NCI-H1092 (cell line): ENCODE measurements at places on chromosomes 2 and 18.
A peak's percentile ranks its signal among the peaks of the same experiment; 100 is the strongest.

GRCh38 chr2:41779888-41780287 lies 267.9 kb upstream of the PKDCC start:
- no peak for DNase-seq

DNA sequence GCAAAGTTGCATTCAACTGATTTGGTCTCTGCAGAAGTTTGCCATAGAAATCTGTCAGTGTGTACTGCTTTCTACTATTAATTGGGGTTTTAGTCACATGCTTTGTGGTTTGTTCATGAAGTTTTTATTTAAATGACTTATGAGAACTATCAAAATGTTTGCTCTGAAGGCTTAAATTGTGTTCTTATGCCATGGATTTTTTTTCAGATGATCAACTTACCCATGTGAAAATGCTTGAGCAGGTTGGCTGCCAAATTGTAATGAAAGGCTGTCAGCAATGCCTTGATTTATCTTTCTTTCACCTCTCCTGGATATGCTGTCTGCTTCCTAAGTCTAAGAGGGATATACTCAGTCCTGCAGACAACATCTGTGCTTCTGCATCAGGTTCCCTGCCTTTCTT lies 50.7 kb downstream of the FMNL2 start:
- no peak for DNase-seq

- no peak for DNase-seq
Observed at GRCh38 chr2:8018956-8019355, 662.9 kb upstream of the ID2 start.

GRCh38 chr2:159904127-159904958 lies 106.3 kb upstream of the CD302 start:
- no peak for DNase-seq

DNA sequence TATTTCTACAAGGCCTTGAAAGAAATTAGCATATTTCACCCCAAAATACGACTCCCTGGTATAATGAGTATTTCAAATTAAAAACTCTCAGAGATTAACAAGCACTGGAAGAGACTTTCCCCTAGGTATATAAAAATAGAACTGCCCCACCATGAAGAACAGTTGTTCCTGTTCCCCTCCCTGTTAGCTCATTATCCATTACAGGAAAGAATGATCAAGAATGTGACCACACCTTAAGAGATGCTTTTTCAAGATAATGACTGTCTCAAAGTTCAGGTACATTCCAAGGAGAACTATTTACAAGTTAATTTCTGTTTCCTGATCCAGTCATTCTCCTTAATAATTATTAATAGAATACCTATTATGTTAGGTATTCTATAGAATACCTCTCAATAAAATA lies 1220.6 kb upstream of the CDH2 start:
- no peak for DNase-seq

GRCh38 chr2:162917626-162918025 lies 79.1 kb upstream of the KCNH7 start:
- no peak for DNase-seq

- DNase-seq: no peak
Observed at GRCh38 chr18:79182047-79182713, 113.0 kb downstream of the ATP9B start.

GRCh38 chr2:48733067-48733503 lies 22.4 kb downstream of the LHCGR start:
- DNase-seq: peak; percentile 66

DNA sequence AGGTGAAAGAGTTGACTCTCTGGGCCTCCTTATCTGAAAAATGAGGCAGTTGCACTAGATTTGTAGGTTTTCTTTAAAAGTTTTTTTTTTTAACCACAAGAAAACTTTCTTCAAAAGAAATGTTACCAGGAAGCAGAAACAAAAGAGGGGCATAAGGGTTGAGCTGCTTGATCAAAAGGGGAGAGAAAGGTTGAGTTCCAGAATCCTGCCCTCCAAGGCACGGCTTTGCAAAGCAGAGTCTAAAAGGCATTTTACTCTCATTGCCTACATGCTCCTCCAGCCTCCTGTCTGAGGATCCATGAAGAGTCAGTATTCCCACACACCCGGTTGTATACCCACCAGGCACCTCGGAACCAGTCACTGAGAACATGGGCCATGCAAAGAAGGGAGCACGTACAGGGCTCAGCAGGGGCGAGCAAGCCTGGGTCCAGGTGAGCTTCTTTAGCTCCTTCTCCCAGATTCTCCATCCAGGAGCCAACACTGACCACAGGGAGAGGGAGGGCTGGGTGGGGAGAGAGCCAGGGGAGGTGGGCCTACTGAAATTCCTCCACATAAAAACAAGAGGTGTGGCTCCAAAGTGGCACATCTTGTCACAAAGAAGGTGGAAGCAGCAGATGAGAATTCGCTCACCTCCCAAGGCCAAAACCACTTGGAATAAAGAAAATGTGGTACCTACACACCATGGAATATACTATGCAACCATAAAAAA lies 116.0 kb upstream of the EPC2 start:
- DNase-seq: no peak

DNA sequence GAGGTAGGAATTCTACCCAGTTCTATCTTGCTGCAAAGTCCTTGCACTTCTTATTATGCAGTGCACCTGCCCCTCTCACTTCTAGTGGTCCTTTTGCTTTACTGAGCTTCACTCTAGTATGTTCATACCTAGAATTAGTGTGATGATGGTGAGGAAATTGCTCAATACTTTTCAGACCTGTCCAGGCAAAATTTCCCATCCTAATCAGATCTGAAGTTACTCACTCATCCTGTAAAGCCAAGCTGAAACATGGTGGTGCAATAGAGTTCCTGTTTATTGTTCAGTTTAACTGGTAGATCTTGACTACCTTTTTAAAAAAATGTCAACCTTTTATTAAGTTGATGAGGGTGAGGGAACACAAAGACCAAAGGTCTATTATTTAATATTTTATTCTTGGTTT lies 12.6 kb upstream of the FIGN start:
- no peak for DNase-seq

DNA sequence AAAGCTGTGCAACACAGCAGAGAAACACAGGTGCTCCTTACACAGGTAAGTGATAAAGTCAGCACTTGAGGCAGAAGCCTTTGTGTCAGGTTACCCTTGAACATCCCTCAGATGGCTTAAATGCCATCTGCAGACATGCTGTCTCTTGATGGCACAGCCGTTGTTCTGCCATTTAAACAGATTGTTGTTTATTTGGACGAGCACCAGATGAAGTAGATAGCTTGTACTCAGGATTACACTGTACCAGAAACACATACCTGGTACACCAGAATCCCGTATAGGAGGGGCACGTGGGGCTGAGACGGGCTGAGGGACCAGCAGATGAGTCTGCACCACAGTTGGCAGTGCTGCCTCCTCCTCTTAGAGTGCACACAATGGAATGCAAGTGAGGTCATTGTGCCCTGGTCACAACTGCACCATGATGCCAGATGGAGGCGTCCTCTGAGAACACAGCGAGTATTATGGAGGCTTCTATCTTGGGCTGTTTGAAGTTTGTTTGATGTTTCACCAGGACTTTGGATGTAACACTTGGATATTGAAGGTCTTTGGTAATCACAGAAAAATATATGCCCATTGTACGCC lies 143.0 kb downstream of the TANC1 start:
- DNase-seq: no peak

- no peak for DNase-seq
Observed at GRCh38 chr18:77191071-77191751, 58.4 kb upstream of the GALR1 start.

DNA sequence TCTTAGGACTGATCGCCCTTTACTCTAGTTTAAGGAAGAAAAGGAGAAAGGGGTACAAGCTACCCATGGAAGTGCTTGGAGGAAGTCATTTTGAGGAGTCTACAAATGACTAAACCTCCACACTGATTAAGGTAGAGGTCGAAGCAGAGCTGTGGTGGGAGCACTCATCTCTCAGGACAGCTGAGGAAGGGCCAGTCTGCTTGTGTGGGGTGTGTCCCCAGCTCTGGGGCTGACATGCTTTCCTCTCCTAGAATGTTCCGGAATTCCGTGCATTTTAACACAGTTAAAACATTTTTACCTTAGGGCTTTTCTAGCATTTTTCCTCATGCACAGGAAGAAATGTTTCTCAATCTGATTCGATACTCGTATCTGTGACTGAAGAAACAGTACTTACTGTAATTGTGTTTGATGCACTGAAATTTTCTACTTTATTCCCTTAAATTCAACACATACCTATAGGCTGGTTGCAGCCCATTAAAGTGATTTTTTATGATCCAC lies 135.1 kb downstream of the NCK2 start:
- no peak for DNase-seq

DNA sequence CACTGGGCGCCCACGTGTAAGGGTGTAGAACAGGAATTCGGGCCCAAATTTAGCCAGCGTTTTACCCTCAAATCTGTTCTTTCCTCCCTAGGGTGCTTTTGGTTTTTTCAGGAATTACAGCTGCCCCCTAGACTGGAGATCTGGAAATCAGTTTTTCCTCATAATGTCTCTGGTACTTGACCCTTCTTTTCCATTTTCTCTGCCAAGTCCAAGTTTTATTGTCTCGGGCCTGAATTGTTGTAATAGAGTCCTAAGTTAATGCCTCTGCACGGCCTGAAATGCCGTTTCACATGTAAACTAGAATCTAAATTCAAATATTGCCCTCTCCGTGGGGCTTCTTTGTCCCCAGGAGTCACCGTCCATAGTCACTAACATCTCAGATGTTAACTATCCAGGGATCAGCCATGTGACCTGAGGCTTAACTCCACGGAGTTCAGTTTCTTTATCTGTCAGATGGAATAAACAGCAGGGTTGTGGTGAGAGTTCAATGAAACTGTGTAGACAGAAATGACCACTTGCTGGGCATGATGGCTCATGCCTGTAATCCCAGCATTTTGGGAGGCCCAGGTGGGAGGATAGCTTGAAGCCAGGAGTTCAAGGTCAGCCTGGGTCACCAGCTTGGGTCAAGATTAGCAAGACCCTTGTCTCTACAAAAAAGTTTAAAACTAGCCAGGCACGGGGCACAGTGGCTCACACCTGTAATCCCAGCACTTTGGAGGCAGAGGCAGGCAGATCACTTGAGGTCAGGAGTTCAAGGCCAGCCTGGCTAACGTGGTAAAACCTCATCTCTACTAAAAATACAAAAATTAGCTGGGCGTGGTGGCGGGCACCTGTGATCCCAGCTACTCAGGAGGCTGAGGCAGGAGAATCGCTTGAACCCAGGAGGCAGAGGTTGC lies 12.7 kb upstream of the CABLES1 start:
- DNase-seq: no peak

DNA sequence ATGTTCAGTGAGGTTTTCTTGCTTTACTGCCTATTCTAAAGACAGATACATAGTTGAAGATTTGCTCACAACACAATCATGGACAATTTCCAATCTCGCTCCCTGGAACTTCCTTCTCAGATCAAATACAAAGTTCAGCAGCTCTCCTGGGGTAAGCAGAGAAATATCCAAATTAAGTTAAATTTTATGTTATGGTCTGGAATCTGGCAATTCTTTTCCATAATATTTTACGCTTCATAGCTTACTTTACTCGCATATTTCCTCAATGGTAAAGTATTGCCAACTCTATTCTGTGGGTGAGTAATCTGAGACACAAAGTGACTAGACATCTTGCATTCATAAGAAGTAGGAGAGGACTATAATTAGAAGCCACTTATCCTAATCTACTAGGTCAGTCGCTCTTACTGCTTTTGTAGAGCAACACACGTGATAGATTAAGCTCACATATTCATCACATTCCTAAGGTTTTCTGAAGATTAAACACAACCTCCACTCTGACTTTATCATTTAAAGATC lies 529.4 kb downstream of the CCDC85A start:
- DNase-seq: no peak

- DNase-seq: no peak
Observed at GRCh38 chr18:12391487-12392165, 14.6 kb upstream of the AFG3L2 start.
